Activated CD4-positive, alpha-beta memory T cell treated with anti-CD3 and anti-CD28 coated beads for 36 hours (primary cell): ENCODE measurements at places on chromosomes 3 and 15. TPM values are rescaled to one million over a fixed set of nuclear protein-coding genes. Genes with fewer than 3 reads are reported as not detected.

DNA sequence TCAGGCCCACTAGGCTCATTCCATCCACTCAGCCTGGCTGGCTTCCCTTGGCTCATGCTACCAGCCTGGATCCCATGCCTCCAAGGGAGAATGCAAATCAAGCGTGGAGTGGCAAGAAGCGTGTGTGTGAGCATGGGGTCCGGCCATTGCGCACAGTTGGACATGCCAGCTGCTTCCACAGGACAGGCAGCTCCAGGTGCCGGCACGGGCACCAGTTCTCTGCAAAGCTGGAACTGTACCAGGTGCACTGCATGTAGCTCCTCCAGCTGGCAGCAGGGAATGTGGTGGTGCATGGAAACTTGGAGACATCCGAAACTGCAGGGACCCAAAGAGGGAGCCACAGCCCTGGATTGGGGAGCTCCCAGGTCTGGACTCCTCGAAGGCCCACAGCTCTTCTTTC lies 449.8 kb downstream of the EPHA6 start:
- H3K4me1 ChIP-seq, result no peaks in the 10 kb centered on the region
- H3K27me3 ChIP-seq, result no peaks in the 10 kb centered on the region
- H3K36me3 ChIP-seq, result no peaks in the 10 kb centered on the region
- no peak overlapping the region for H3K4me3 ChIP-seq
- no peak for DNase-seq

DNA sequence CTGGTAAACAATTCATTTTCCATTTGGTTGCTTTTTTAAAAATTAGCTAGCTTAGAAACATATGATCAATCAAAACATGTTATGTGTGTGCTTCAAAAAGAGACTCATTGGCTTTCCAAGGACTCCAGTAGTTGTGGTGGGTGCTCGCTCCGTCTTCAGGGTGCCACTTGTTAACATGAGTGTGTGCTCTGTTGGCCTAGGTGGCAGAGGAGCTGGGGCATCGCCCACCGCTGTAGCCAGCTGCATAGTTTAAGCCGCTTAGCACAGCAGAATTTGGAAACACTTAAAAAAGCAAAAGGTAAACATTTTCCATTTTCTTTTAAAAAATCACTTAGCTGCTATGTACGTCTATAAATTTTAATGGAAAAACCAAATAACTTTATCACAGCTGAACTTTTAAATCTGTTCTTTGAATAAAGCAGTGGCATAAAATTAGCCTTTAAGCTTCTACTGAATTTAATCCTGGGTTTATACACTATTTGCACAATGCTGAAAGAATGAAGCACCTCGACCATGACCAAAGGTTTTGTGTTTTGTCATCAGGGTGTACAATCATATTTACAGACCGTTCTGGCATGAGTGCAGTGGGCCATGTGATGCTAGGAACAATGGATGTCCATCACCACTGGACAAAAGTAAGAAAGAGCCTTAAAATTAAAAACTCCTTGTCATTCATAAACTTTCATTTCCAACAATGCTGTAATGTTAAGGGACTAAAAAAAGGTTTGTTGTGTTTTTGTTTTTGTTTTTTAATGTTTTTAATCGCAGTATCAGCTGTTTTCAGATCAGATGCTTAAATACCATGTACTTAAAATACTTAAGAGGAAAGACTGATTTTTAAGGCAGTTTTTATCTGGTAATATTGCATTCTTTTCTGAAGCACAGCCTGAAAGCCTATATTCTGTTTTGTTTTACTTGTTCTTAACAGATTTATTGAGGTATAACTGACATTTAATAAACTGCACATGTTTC lies 57.9 kb downstream of the TCAIM start:
- no peak for DNase-seq
- no peaks in the 10 kb centered on the region for H3K27me3 ChIP-seq
- H3K4me3 ChIP-seq, result no peak overlapping the region

DNA sequence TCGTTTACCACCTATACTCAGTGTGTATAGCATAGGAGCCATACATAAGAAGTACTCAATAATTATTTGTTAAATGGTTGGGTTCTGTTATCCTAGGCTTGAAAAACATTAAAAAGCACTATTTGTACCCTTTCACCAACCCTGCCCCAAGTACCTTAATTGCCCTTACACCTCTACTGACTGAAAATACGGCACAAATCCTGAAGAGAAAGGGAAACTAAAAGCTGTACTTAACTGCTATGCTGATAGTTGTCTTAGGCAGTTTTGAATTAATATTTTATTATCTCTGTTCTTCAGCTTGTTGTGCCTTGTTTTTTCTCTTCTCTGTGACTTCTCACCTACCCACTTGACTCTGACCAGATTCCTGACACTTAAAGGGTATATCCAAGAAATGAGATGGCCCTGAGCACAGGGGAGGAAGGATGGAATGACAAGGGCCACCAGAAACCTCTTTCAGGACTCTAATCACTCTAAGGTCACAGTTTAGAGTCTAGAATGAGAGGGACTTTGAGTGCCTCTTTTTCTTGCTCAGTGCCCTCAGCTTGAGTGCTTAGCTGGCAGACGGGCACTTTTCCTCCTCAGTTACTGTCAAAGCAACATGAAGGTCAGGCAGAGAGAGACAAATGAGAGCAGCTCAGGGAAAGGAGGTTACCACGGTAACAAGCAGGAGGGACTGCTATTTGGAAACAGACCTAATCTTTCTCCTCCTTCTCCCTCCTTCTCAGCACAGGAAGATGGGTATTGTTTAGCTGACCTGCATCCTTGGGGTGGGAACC lies 136.5 kb downstream of the ZNF609 start:
- peak overlapping the region; percentile 81 for H3K27ac ChIP-seq
- peaks cover 53% of the 10 kb centered on the region for H3K4me1 ChIP-seq
- DNase-seq, result peak; percentile 42
- H3K4me3 ChIP-seq, result peak overlapping the region; percentile 70

DNA sequence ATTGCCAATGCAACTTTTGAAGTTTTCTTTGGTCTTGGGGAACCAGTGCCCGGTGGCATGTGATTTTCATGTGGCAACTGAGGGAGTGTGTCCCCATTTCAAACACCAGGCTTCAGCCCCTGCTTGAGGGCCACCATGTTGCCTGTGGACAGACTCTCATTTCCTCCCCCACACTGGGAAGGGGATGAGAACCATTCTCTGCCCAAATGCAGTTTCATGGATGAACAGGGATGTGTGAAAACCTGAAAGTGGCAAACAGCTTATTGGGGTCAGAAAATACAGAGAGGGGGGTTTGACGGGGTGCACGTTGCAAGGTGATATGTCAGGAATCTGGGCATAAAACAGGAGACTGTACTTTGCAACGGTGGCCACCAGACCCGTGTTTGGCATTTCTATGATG lies 6.3 kb downstream of the FAM107A start:
- H3K36me3 ChIP-seq, result no peaks in the 10 kb centered on the region
- DNase-seq, result no peak
- H3K27ac ChIP-seq, result no peak overlapping the region
- H3K4me3 ChIP-seq, result no peak overlapping the region
- no peaks in the 10 kb centered on the region for H3K27me3 ChIP-seq

TRIM71 gene
- total RNA-seq, result 0.02 TPM

LRTM1 gene
- not detected for total RNA-seq

NTRK3 gene
- 0.78 TPM for total RNA-seq
